Upper lobe of left lung (tissue), 6 donors: ENCODE measurements at places on chromosomes 6 and 20. TPM values are rescaled to one million over a fixed set of nuclear protein-coding genes. Genes with fewer than 3 reads are reported as not detected.
A peak's percentile ranks its signal among the peaks of the same experiment; 100 is the strongest.

- DNase-seq, result peak; percentile 99
Observed at GRCh38 chr20:62861726-62862336, at the start of gene TCFL5. TSS of gene TCFL5 (minus strand) at chr20:62861822. CDS start at chr20:62861670, 152 bp downstream.

DNA sequence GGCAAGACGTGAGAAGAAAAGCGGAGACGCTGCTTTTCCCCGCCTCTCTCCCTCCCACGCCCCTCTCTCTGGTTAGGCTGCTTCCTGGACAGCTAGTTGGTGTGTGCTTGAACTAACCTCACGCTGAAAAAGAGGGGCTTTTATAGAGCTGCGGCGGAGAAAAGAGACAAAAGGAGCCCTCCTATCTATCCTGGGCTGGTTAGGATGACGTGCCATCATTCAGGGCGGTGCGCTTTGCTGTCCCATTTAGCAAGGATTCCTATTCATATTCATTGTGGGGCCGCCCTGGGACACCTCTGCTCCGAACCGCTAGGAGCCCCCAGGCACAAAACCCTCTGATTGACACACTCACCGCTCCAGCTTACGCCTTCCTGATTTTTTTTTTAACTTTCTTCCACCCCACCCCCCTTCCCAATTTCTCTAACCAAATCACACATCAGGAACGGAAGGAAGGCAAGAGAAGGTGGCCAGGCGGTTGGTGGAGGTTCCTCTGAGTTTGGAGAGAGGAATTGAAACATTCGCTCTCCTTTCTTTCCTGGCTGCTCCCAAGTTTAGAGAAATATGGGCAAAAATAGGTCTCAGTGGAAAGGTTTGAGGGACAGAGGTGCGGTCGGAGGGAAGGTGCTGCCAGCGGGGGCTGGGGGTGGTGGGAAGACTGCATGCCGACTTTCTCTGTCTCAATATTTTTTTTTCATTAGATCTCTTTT lies at the start of gene OLIG3:
TSS of gene OLIG3 (minus strand) at position 114 of the 707 bp plus-strand sequence. CDS start 224 bp downstream, outside the sequence.
- DNase-seq, result no peak

DNA sequence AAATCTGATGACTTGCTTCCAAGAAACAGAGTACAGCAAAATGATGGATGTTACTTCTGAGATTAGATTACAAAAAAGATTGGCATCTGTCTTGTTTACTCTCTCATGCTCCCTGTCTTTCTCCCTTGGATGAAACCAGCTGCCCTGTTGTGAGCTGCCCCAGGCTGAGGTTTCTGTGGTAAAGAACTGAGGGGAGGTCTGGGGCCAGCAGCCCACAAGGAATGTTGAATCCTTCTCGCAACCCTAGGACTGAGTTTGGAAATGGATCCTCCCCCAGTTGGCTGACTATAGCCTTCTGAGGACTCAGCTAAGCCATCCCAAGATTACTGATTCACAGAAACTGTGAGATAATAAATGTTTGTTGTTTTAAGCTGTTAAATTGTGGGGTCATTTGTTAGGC lies 5.6 kb upstream of the HECA start:
- no peak for DNase-seq

- DNase-seq, result no peak
Observed at GRCh38 chr6:141261016-141261671, 871.6 kb upstream of the GJE1 start.

DNA sequence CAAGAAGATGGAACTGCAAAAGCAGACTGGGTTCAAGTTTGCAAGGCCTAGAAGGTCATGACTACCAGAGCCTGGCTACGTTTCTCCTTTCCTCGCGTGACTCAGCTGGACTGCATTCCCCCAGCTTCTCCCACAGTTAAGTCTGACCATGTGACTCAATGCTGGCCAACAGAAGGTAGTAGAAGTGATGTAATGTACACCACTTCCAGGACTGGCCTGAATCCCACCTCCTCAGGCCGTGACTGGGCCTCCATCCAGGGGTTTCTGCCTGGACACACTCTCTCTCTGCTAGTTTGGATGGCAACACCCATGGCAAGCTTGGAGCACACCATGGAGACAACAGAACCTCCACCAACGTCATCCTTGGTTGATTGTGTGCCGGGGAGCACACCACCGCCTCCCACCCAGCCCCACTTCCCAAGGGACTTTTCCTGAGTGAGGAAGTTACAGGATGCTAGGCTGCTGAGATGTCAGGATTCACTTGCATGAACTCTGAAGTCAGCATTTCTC lies 112.0 kb upstream of the CDYL start:
- no peak for DNase-seq

DNA sequence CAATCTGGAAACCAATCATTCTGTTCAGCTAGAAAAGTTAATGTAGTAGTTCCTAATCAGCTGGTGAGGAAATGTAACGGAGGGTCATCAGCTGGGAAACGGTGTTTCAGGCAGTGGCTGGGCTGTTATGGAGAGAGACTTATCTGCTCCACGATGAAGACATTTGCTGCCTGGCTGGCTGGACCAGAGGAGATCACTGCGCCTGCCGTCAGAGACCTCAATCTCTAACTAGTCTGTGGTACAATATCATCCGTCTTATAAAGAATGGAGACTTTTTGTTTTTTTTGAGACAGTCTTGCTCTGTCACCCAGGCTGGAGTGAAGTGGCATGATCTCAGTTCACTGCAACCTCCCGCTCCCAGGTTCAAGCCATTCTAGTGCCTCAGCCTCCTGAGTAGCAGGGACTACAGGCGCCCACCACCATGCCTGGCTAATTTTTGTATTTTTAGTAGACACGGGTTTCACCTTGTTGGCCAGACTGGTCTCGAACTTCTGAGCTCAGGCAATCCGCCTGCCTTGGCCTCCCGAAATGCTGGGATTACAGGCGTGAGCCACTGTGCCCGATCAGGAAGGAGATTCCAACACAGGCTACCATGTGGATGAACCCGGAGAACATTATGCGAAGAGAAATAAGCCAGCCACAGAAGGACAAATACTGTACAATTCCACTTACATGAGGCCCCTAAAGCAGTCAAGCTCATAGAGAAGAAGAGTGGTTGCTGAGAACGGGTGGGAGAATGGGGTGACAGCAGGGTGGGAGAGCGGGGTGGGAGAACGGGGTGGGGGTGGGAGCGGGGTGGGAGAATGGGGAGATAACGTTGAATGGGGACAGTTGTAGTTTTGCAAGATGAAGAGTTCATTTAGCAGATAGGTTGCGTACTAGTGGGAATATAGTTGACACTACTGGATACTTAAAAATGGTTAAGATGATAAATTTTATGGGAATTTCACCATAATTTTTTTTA lies 115.1 kb downstream of the SULF2 start:
- no peak for DNase-seq

GRCh38 chr6:109318328-109318876 lies 63.9 kb downstream of the CD164 start:
- no peak for DNase-seq

GRCh38 chr6:157978021-157978783 lies 3.5 kb upstream of the SYNJ2 start:
- DNase-seq, result peak; percentile 8

The SLC22A7 gene
- not detected for total RNA-seq

The PLEKHG1 gene
- total RNA-seq, result 44.9 TPM

The C20orf141 gene
- not detected for total RNA-seq

The ADGRB3 gene
- total RNA-seq, result 2.6 TPM

The PRSS16 gene
- 11.9 TPM for total RNA-seq

The ECT2L gene
- total RNA-seq, result 3.0 TPM

The CCN5 gene
- 168 TPM for total RNA-seq
